Putamen (tissue), 1 donor: ENCODE measurements at places on chromosomes 3 and 15.

DNA sequence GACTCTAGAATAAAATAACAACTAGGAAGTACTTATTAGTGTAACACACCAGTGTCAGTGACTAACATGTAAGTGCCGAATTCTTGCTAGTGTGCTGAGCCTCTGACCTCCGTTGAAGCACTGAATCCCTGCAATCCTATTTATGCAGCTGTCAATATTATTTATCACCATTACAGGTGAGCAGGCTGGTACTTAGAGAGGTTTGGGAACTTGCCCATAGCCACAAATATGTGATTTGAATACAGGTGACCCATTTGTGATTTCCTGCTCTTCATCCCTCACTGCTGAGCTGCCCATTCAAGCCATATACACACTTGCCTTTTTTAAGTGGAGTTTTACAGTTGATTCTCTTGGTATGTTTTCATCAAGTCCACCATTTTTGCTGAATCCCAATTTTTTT, 12.2 kb downstream of the EIF4E3 start:
- DNase-seq = no peak

DNA sequence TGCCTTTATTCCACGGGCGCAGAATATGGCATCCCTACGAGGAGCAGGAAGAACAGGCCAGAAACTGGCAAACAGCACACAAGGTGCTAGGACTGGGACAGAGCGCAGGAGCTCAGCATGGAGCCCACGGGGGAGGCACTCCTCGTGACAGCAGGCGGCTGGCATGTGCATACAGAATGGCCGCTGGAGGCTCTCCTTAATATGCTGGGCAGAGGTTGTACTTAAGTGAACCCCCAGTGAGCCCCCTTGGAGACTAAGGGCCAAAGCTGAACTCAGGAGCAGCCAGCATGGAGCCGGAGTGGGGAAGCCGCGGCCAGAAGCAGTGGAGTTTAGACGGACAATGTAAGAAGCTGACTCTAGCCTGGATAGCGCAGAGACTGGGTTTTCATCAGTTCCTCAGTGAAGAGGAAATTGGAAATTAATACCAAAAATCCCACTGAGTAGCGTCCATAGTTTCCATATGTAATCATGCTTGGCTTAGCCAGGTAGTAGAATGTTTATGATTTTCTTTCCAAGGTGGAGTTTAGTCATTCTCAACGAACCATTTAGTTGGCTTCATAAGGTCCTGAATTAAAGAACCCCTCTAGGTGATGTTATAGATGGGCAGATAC, 69.4 kb downstream of the EPHB3 start:
- no peak for DNase-seq

- DNase-seq = no peak
These were observed 5.3 kb downstream of the RFTN1 start for GRCh38 chr3:16508243-16508578.

- no peak for DNase-seq
These were observed 30.0 kb downstream of the KLHL25 start for GRCh38 chr15:85764649-85765277.

DNA sequence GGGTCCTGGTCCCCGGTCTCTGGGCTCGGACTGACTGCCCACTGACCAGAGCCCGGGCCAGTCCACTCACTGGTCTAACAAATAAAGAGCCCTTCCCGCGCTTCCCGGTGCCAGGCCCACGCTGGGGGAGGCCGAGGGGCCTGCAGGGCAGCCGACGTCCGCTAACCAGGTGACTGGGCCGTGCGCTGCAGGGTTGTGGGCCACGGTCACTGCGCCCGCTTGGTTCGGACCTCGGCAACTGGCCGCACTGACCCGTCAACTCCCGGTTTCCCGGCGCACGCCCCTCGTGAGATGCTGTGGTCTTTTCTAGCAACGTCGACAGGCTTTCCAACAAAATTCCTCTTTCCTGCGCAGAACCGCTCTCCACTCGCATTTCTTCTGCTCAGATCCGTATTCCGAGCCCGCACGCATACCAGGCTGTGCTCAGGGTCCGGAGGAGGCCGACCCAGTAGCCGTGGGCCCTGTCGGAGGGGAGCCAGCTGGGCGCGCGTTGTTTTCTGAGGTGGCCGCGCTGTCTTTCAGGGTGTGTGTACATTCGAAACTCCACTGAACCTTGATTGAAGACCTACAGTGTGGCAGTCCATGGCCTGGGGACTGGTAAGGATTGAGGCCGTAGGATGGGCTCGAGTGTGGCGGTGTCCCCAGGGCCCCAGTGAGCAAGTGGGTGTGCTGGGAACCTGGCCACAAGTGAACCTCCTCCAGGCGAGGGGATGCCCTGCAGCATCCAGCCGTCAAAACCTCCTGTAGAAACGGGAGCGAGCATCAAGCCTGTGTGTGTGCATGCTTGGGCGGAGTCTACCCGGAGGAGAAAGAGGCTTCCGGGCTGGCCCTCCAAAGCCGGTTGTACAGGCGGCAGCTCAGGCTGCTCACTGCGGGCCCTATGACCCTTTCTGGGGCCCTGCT, 875 bp upstream of the NT5DC2 start:
- no peak for DNase-seq

GRCh38 chr3:187101184-187102072, 37.9 kb downstream of the RPL39L start:
- peak; percentile 13 for DNase-seq

- DNase-seq = no peak
These were observed 79.4 kb downstream of the ANXA2 start for GRCh38 chr15:60318216-60318867.

DNA sequence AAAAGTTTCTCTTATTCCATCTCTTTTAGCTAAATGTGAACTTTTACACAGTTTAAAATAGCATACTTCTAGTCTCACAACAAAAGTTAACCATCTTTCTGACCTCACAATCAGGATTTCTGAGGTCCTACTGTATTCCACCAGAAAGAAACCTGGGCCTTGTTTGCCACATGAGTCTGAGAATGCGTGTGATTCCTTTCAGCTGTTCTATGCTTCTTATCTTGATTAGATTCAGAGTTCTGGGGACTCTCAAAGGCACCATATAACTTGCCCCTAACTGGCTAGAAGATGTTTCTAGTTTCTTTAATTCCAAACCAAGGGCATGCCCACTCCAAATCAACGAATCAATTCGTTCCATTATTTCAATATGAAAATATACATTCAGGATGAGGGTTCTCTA, 131.1 kb downstream of the ATP8B4 start:
- no peak for DNase-seq

DNA sequence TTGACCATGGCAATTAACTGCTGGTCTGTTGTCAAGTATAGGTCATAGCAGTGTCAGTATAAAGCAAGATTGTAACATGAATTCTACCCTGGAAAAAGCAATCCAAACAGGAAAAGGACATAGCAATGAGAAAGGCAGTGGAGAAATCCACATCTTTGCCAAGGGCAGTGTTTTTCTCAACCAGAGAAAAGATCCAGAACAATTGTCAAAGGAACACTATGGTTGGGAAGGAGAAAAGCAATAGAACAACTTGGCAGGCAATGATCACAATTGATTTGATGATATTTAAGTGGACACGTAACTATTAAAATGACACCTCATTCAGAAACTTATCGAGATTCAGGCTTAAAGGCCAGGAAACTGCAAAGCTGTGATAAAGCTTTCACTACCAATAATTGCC, 271.1 kb downstream of the DIPK2A start:
- no peak for DNase-seq

DNA sequence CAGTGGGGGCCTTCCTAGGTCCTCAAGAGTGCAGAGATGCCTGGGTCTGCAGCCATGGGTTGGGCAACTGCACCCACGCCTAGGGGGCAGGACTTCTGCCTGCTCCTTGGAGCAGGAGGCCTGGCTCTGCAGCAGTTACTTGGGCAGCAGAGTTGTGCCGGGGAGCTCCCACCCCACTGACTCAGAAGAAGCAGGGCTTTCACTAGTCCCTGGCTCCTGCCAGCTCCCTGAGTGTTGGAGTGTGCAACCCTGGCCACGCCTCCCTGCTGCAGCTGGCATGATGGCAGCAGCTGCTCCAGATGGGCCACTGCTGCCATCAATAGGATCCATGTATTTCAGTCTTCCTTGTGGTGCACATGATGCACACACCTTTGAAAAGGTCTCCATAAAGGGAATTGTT, 40.6 kb upstream of the KCNH8 start:
- DNase-seq = peak; percentile 3

- DNase-seq = no peak
These were observed 40.9 kb downstream of the HRH1 start for GRCh38 chr3:11195201-11195600.

DNA sequence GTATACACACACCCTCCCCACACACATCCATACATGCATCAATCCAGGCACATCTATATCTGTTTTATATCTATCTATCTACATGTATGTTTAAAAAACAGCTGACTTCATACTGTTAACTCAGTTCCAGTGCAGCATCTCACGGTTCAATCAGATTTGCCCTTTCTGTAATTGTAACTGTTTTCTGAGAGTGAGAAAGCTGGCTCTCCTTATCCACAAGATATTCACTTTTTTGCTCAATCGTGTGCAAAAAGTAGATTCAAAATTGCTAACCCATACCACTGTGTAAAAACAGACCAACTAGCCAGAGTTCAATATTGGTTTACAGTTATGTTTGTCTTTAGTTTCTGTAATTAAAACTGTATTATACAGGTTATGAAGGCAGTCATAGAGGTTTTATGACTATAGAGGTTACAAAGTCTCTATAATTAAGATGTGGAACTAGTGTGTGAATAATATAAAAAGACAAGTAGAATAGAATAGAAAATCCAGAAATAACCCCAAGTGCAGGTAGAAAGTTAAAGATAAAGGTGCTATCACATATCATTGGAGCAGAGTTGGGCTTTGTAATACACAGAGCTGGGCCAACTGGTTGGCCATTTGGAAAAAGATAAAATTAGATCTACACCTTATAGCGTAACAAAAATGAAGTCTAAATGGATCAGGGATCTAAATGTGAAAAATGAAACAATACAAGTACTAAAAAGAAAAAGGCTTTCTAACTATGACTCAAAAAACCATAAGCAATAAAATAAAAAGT, 20.1 kb upstream of the MCF2L2 start:
- DNase-seq = no peak

- DNase-seq = no peak
These were observed 5.0 kb downstream of the GATA2 start for GRCh38 chr3:128487813-128488635.

- no peak for DNase-seq
These were observed 80.0 kb downstream of the USP13 start for GRCh38 chr3:179732661-179733348.

- no peak for DNase-seq
These were observed 46.3 kb downstream of the GPR171 start for GRCh38 chr3:151156618-151157216.

DNA sequence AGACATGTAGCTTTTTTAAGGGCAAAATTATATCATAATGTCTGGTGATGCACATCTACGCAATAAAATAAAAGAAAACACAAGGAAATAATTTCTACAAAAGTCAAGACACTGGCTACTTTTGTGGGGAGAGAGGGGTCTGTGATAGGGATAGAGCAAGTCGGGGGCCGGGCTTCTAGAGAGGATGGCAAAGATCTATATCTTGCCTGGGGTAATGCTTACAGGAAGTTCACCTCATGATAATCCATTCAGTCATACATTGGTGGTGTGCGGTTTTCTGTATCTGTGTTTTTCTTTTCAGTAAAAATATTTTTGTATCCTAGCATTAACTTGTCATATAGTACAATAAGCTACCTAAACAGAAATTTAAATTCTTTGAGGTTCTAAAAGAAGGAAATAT, 178.8 kb downstream of the ARRDC4 start:
- DNase-seq = no peak

GRCh38 chr15:63236272-63236671, 41.1 kb upstream of the APH1B start:
- no peak for DNase-seq

GRCh38 chr3:102189956-102190723, 244.7 kb upstream of the ZPLD1 start:
- no peak for DNase-seq

DNA sequence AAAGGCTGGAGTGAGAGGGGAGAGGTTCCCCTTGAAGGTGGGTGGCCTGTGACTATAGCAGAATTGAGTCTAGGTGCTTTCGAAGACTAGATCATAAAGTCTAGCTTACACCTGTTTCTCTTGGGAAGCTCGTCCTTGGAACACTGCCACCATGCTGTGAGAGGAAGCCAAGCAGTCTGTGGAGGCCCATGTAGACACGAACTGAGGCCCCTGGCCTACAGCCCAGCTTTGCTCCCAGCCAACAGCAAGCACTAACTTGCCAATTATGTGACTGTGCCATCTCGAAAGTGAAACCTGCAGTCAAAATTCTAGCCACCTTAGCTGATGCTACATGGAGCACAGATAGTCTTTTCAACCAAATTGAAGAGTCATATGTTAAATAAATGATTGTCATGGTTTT, 190.5 kb upstream of the NECTIN3 start:
- DNase-seq = peak; percentile 10

DNA sequence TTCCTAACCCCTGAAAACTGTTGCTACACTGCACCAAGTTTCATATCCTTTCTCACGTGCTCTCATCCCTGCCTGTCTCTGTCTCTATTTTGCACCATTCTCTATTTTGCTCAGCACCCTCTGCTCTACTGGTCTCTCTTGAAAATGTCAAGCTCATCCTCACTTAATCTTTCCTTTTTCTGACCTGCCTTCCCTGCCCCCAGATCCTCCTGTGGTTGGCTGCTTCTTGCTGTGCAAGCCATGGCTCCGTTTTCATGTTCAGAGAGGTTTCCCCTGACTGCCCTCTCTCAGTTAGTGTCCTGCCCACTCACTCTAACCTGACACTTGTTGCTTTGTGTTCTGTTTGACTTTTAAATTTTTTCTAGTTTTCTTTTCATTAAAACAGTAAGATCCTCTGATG, 6.0 kb downstream of the CCDC174 start:
- DNase-seq = no peak

DNA sequence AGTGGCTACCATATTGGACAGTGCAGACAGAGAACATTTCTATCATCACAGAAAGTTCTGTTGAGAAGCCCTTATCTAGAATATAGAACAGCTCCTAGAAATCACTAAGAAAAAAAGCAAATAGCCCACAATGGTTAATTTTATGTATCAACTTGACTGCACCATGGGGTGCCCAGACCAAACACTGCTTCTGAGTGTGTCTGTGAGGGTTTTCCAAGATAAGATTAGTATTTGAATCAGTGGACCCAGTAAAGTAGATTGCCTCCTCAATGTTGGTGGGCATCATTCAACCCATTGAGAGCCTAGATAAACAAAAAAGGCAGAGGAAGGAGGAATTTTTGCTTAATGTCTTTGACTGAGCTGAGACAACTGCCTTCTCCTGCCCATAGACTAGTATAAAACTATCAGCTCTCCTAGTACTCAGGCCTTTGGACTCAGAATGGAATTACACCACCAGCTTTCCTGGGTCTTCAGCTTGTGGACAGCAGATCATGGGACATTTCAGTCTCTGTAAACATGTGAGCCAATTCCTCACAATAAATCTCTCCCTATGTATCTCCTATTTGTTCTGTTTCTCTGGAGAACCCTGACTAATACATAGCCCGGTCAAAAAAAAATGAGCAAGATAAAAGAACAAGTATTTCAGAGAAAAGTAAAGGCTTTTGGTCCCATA, 55.9 kb upstream of the OXTR start:
- no peak for DNase-seq

- DNase-seq = no peak
These were observed 720.9 kb downstream of the DIPK2A start for GRCh38 chr3:144692488-144692887.
